Amniotic stem cell (primary cell): ENCODE measurements at places on chromosomes 11 and 22.

DNA sequence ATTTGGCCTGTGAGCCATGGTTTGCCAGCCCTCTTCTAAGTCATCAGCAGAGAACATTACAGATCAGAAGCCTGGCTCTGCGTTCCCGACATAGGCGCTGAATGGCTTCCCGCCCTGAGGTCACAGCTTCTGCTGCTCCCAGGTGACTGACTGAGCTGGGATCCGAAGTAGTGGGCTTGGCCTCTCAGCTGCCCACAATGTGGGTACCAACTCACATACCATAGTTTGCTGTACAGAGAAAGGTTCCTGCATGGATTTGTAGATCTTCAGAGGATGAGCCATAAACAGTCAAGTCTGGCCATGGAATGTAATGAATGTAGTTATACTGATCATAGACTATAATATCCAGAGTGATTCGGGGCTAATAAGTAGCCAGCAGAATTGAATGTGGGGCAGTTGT lies 42.6 kb downstream of the TEAD1 start:
- DNase-seq = no peak

DNA sequence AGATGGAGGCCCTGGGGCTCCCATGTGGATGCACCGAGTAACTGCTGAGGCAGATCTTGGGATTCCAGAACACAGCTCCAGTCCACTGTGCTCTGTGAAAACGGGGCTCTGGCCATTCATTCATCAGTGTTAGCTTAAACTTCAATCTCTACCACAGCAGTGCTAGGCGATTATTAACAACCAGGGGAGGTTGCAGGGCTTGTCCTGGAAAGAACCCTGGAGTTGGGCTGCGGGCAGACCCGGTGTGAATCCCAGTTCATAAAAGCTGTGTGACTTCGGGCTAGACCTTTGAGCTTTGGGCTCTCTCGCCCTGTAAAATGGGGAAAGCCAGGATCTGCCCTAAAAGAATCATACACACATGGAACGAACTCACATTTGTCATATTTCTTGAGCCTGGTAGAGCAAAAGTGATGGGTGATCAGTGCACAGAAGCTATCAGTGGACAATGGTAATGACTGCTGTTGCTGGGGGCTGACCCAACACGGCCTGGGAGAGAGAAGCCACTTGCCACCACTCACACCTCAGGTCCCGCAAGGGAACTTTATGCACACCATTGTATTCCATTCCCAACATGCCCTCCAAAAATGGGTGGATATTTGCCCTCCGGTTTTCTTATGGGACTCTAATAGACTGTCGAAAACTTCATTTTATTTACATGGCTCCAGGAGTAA lies 15.6 kb upstream of the CRYBB3 start:
- no peak for DNase-seq

GRCh38 chr11:73889019-73889418 lies 12.2 kb downstream of the PAAF1 start:
- no peak for DNase-seq

DNA sequence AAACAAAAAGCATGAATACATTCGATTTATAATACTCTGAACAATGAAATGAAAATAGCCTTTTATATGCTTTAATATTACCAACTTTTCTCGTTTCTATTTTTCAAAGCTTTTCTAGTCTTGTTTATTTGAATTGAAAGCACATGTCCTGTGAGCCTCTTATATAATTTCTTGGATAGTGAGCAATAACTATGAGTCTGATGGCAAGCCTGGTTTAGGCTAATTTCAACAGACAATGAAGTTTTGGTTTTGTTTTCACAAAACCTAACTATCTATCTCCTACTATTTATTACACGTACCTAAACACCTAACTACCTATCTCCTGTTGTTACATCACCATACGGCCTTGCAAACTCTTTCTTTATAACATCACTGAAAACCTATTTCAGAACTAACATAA lies 29.2 kb upstream of the CEP126 start:
- no peak for DNase-seq

GRCh38 chr22:18063306-18063705 lies 14.5 kb upstream of the PEX26 start:
- no peak for DNase-seq

- DNase-seq = no peak
Observed at GRCh38 chr11:30009060-30009459, 7.8 kb downstream of the KCNA4 start.
